ENCODE measurements at places on chromosomes 12 and 14.

GRCh38 chr12:116818341-116818856 lies 62.8 kb downstream of the HRK start:
- DNase-seq, result peak; percentile 19

DNA sequence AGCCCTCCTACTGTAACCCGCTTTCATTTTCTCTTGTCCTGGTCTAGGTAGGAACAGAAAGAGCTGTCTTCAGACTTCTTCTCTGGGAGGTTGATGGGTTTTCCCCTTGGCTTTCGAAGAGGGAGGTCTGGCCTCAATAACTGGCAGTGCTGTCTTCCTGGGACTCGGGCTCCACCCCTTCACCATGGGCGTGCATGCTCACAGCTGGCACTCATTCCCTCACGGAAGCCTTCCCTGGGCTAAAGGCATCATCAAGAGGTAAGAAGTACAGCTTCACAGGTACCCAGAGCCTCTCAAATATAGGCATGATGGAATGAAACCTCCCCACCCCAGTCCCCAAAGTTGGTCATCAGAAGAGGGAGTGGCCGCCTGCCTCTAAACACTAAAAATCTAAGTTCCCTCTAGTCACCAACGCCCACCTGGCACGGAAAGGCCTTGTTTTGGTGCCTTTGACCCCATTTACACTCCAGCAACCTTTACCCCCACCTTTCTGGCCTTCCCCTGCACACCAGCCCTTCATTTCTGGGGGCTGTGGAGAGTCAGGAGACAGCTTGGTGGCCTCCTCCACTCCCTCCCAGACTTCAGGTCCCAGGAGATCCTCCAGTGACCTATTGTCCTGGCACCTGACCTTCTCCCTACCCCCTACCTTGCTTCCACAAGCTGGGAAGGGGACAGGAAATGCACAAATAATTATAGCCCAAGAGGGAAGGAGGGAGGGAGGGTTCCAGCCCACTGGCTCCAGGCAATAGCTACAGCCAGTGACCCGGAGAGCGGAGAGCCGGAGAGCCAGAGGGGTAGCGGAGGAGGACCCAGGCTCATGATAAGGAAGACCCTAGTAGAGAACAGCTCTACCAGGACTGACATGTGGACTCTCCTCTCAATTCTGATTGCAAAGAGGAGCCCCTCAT lies 2.8 kb downstream of the RAPGEF3 start:
- DNase-seq, result no peak

DNA sequence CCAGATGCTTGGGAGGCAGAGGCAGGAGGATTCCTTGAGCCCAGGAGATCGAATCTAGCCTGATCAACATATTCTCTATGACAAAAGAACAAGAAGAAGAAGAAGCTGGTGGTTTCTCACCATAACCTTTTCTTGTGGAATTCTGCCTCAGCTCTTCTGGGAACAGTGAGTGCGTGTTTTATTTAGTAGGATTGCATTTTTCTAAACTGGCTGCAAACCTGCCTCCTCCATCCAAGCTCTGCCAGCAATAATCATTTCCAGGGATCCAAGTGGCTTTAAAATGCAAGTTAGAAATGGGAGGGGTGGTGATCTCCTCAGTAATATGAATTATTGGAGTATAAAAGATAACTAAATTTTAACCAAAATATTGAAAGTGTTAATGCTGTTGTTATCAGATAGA lies 46.1 kb upstream of the MMP17 start:
- DNase-seq, result no peak

GRCh38 chr14:105311838-105312237 lies 2.7 kb upstream of the PACS2 start:
- DNase-seq, result no peak

DNA sequence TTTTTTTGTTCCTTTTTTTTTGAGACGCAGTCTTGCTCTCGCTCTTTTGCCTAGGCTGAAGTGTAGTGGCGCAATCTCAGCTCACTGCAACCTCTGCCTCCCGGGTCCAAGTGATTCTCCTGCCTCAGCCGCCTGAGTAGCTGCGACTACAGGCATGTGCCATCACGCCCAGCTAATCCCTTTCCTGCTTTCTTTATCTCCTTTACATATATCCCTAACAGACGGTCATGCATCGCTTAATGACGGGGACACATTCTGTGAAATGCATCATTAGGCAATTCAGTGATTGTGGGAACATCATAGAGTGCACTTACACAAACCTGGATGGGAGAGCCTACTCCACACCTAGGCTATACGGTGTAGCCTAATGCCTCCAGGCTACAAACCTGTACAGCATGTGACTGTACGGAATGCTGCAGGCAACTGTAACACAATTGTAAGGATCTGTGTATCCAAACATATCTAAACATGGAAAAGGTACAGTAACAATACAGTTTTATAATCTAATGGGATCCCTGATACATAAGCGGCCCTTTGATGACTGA lies 32.8 kb downstream of the NOS1 start:
- no peak for DNase-seq

DNA sequence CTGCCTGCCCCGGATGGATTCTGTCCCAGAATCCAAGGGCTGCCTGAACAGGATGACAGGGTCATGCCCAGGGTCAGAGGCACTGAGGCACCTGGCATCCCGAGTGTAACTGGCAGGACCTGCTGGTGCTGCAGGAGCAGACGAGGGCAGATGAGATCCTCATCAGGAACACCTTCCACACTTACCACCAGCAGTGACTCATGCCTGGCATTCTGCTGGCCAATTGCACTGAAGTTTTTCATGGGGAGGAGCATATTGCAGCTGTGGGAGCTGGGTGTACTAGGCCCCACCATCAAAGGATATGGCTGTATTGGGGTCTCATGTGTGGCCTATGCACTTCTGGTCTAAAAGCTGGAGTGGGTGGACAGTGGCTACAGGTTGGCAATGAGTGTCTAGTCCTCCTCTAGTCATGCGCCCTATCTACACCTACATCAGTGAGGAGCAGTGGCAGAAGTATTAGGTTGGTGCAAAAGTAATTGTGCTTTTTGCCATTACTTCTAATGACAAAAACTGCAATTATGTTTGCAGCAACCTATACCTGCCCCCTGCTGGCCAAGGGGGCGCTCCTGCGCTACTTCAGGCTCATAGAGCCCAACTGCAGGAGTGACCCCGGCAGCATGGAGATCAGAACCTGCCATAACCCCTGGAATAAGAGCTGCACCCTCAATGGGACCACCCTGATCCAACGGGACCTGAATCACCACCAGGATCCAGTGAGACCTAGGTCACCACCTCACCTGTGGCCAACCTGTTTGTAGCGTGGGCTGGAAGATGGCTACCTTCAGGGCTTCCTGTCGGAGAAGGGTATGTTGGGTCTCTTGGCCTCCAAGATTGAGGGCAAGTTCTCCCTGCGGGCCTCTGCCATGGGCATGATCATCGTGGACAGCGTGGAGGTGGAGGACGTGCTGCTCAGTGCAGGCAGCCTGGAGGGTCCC lies 8.0 kb upstream of the C12orf42 start:
- DNase-seq, result no peak

GRCh38 chr12:123696646-123697045 lies 15.5 kb upstream of the ATP6V0A2 start:
- DNase-seq, result no peak

- DNase-seq, result no peak
Measured at GRCh38 chr12:3189282-3189681, 112.1 kb downstream of the TSPAN9 start.

DNA sequence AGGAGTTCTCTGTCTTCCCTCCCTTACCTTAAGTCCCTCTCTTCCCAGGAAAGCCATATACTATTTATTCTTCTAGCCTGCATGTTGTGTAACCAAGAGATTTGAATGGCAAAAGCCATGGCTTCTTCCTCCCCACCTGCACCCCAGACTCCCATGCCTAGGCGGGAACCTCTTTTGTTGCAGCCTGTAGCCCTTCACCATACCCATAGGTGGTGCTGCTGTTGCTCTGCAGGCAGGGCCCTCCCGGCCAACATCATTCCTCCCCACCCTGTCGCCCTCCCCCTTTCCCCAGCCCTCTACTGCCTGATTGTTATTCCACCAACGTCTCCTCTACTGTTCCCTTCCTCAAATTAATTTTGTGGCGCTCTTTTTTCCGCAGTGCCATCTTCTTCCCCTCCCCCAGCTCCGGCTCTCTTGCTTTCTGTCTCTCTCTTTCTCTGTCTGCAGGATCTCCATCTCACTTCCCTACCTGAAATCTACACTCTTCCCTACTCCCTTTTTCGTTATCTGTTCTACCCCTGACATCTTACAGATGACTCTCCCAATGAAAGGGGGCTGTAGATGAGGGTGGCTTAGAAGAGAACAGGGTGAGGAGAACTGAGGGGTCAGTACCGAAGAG lies 13.8 kb downstream of the NGDN start:
- DNase-seq, result no peak

DNA sequence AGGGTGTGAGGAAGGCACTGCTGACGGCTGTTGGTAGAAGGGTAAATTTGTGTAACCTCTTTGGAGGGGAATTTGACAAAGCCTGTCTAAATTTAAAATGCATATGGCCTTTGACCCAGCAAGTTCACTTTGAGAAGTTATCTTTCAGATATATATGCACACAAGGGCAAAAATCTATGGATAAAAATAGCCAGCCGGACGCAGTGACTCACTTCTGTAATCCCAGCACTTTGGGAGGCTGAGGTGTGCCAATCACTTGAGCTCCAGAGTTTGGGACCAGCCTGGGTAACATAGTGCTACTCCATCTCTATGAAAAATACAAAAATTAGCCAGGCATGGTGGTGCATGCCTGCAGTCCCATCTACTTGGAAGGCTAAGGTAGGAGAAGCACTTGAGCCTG lies 13.4 kb downstream of the UBC start:
- DNase-seq, result no peak

DNA sequence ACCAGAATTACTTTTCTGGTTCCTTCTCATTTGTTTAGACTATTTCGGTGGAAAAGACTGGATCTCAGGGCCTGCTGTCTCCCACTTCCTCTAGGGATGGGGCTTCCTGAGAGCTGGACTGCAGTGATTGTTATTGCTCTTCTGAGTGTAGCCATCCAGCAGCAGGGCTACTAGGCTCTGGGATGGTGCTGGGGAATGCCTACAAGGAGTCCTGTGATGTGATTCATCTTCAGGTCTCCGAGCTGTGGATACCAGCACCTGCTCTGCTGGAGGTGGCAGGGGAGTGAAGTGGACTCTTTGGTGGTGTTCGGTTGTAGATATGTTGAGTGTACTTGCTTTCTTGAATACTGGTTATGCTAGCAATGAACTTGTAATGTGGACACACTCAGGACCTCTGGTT lies 42.7 kb downstream of the AEBP2 start:
- no peak for DNase-seq

- no peak for DNase-seq
Measured at GRCh38 chr12:125208942-125209341, 143.7 kb downstream of the AACS start.

- no peak for DNase-seq
Measured at GRCh38 chr12:31201382-31201781, 124.6 kb downstream of the SINHCAF start.

- DNase-seq, result no peak
Measured at GRCh38 chr14:77108753-77109152, 10.7 kb downstream of the CIPC start.

GRCh38 chr14:38848243-38848935 lies 254.6 kb downstream of the SEC23A start:
- no peak for DNase-seq

DNA sequence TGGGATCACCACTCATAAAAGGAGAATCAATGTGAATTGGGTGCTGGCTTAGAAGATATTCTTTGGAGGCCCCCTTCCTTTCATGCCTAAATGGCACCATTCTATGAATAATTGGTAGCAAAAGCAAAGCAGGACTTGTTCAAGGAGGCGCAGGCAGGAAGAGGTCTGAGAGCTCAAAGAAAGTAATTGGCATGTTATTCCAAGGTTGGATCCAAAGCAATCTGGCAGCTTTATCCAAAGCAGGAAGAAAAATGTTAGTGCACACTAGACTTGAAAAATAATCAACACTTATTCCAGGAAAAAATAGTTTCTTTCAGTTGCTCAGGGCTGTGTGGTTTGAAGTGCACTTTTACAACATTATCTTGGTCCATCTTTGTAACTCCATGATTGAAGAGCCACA lies 326.4 kb downstream of the NUAK1 start:
- DNase-seq, result no peak

- peak; percentile 87 for DNase-seq
Measured at GRCh38 chr12:9948606-9949296, 16.6 kb upstream of the CLEC2A start.

DNA sequence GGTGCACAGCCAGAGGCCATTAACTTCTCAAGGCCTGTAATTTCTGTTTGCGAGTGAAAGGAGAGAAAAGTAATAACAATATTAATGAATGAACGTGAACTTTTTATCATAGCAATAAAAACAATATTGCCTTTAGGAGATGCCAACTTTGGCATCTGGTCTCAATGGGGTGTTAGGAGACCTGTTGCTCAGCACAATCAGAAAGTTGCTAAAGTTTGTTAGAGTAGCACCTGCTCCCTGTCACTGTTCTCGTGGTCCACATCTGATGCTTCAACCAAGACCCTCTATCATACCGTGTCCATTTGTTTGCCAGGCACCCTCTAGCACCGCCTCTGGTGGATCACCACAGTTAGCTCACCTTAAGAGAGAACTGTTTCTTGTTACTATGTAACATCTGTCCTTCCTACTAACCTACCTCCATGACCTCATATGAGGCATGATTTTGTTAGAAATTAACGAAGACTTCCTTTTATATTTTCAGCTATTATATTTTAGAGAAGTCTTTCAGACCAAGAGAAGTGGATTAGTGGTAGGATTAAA lies 12.5 kb upstream of the CLEC4E start:
- DNase-seq, result no peak

DNA sequence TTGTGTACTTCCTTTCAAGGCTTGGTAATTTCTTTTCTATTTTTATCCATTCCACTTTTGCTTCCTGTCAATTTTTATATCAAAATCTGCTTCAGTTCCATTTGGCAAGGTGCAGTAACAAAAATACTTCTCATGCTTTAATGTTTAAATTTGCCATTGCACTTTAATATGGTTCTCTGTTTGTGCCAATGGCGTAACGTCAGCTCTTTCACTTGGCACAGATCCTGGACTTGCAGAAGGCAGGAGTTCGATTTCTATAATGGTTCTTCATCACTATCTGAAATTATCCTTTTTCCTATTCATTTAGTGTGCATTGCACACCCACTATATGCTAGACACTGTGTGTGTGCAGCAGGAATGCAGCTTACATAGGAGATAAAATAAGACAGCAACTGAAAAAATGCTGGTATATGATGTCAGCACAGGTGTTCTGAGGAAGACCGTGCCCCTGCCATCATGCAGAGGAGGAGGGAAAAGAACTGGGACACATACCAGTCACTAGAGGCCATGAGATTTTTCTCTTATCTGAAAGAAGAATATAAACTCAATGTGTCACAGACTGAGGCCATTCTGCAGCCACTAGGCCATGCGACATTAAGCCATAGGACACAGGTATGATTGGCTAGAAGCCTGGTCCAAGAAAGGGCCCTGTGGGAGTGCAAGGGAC lies 298.2 kb downstream of the RPAP3 start:
- DNase-seq, result no peak

- no peak for DNase-seq
Measured at GRCh38 chr12:92654929-92655328, 47.9 kb upstream of the PLEKHG7 start.

DNA sequence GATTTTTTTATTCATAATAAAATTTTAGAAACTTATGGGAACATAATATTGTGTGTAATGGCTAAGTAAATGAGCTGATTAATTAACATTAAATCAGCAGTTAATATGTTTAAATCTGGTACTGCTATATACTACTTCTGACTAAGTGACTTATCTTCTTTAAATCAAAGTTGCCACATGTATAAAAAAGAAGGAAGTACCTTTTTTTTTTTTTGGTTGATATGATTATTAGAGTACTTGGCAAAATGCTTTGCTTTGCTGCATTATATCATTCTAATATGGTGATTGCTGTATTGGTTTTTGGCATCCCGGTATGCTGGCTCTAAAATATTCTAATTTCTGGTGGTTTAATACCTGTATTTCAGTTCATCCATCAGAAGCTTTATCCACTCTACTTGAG lies 319.1 kb upstream of the RGS6 start:
- no peak for DNase-seq
